CD4-positive, alpha-beta T cell treated with Interleukin-17A for 1 hour (primary cell): ENCODE measurements at places on chromosomes 7 and 10.

DNA sequence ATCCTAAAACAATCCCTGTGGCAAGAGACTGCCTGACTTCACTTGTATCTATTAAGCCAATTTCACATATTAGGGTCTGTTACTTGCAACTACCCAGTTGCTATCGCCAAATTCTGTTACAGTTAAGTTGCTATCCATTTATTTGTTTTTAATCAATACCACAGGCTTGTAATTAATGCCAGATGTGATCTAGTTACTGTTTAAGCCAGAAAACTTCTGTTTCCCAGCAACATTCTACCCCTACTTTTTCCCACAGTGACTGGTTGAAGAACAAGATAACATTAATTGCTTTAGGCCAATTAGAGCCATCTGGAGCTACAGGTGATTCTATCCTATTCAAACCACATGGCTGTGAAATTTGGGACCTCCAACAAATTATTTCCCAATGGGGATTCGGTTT is 131.3 kb downstream of the ALOX5 start:
- DNase-seq: no peak

DNA sequence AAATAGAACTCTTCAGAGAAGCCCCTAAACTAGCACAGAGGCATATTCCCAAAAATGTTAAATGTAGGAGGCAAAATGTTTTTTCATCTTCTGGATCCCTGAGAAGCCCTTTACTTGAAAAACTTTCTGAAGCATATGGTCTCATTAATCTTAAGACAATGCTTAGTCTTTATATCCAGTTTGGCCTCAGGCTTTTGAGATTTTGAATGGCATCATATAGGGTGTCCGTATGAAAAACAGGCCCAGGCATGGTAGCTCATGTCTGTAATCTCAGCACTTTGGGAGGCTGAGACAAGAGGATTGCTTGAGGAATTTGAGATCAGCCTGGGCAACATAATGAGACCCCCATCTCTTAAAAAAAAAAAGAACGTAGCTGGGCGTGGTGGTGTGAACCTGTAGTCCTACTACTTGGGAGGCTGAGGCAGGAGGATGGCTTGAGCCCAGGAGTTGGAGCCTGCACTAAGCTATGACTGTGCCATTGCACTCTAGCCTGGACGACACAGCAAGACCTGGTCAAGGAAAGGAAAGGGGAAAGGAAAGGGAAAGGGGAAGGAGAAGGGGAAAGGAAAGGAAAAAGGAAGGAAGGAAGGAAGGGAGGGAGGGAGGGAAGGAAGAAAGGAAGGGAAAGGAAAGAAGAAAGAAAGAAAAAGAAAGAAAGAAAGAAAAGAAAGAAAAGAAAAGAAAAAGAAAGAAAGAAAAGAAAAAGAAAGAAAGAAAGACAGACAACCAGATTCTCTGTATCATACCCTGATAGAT is 119.4 kb downstream of the CDK6 start:
- no peak for DNase-seq

- DNase-seq: no peak
Observed at GRCh38 chr10:8600192-8600591, 545.7 kb downstream of the GATA3 start.

DNA sequence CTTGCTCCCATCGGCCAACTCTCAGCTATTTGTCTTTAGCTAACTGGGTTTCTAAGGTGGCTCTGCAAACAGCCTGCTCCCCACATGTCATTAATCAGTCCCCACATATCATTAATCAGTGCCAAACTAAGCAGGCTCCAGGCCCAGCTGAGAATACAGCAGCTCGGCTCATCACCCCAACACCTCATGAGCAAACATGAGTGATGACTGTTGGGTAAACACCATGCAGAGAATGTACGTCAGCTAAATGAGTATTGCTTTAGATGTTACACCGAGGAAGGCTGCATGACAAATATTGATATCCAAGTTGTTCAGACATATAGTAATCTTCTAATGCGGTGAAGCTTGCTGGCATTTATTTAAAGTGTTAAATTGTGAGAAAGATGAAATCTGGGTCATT is 187.5 kb upstream of the AOAH start:
- no peak for DNase-seq

DNA sequence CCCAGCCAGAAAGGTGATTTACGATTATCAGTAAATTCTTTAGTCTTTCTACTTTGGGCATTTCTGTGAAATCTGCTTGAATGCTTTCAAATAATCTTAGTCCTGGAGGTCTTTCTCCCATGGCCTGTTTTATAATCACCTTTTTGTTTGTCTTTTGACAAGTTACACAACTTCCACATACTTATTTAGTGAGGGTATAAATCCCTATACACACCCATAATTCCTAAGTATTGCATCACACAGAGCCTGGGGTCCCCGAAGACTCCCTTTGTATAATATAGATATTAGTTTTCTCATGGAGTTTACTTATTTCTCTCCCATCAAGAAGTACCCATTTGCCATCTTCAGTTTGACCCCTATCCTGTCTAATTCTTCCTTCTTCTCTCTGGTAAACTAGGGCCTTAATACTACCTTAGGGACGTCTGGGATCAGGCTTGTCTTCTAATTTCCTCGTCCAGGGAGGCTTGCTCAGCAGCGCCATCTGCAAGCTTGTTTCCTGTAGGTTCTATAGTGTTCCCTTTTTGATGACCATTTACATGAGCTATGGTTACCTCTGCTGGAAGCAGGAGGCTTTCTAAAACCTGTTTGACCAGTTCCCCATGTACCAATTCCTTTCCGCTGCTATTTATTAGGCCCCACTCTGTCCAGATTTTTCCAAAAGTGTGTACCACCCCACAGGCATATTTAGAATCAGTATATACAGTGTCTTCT is 8.1 kb downstream of the DNAH11 start:
- no peak for DNase-seq

- no peak for DNase-seq
Observed at GRCh38 chr7:8353991-8354390, 79.4 kb upstream of the NXPH1 start.

- peak; percentile 56 for DNase-seq
Observed at GRCh38 chr10:79084012-79084971, 15.5 kb downstream of the ZMIZ1 start.

DNA sequence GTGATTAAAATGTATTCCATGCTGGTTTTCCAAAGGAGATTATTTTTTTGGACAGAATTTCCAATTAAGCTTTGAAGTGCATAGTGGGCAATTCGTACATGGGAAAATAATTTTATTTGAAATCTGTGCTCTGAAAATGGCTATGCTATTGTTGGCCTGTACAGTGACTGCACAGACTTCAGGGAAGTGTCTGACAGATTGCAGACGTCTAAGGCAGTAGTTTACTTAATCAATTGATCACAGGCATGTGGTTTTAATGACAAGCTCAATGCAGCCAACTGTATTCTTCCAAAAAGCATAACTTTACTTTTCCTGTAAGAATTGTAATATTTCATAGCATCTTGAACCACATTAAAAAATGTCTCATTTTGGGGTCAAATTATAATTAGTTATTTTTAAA is 102.0 kb downstream of the SEMA3C start:
- DNase-seq: no peak

- DNase-seq: no peak
Observed at GRCh38 chr10:90587081-90587491, 270.8 kb downstream of the HTR7 start.

- no peak for DNase-seq
Observed at GRCh38 chr7:39085189-39085588, 107.5 kb downstream of the POU6F2 start.

DNA sequence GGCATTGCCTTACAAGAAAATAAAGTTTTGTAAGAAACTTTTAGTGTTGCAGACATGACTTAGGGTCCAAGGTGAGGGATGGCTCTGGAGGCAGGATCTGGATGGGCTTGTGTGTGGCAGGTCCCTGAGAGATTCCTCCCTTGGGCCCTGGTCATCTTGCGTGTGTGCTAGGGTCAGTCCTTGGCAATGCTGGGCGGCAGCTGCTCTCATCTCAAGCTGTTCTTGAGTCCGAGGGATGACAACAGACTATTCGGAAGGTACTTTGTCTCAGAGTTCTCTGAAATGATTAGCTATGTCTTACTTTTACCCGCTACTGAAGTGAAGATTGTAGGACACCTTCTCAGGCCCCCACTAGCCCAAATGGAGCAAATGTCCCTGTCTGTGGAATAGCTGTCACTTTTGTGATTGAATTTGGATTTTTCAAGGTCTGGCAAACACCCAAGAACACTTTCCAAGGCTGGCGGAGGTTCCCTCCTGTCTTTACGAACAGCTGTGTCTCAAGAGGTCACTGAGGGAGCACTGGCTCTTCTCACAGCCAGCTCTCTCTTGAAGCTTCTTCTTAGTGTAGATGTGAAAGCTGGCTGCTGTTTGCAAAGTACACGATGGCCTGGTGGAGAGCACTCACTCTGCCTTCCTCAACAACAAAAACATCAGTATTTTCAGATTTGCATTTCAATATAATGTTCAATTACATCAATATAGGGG is 253.6 kb downstream of the STK31 start:
- no peak for DNase-seq

- DNase-seq: no peak
Observed at GRCh38 chr7:113890331-113891030, 28.3 kb downstream of the PPP1R3A start.

DNA sequence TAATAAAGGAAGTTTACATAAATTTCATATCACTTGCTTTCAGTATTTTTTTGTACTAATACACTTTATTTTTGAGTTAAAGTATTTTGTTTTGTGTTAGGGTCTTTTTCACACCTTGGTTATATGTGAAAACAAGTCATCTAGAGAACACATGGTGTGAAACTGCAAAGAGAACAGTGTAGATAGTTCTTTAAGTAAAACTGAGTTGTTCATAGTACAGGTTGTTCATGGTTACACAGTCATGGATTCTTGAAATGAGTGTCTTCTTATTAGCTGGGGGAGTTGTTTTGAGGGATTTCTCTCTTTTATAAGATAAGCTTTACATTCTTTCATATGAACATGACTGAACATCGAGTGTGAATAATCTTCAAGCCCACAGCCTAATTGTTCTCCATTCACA is 244.2 kb downstream of the THSD7A start:
- DNase-seq: no peak

DNA sequence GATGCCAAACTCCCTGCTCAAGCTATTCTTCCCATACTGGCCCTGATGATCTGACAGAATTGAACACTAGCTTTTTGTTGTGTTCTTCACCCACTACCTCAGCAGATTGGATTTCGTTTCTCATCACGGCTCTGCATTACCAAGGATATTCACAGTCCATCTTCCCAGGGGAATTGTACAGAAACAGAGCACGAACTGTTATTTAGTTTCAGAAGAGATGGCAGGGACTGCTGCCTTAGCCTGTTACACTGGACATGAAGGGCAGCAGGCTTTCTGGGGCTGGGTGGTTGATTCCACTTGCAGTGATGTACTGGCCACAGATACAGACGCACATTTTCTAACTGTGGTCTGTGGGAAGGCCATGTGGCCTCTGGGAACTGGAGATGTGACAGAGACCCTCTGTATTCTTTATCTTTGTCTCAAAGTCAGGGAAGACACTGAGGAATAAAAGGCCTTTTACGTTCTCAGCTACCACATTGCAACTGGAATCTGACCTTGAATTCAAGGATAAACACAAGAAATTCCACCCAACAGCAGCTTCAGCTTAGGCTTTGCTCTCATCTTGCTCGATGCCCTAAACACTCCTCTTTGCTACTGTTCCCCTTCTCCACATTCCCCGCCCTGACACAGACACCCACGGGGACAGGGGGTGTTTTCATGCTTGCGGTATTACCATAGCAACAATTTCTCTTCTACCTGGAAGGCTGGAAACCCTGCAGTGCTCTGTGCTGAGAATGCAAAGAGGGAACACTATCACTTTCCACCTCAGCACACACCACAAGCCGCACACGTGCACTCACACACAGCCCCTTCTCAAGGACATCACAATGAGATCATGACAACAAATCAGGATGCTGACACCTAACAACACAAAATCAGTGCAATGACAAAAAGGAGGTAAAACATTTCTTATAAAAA is 81.7 kb downstream of the RNF216 start:
- peak; percentile 89 for DNase-seq

GRCh38 chr10:13659887-13660550 is 73.3 kb downstream of the PRPF18 start:
- peak; percentile 57 for DNase-seq

DNA sequence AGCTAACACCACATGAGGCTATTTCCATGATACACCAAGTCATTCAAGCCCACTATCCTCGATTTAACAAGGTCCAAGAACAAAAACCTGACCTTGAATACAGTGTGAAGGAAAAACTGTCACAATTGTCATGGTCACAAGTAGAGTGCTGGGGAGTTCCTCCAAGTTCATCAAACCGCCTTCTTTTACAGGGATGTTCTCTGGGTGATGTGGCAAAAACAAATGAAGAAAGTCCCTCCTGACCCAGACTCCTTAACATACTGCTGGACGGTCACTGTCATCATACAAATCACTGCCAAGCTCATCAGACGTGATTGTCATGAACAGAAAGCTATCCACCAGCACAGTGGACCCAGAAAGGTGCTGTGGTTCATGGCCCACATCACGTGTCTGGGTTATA is 28.9 kb downstream of the HIPK2 start:
- DNase-seq: no peak

DNA sequence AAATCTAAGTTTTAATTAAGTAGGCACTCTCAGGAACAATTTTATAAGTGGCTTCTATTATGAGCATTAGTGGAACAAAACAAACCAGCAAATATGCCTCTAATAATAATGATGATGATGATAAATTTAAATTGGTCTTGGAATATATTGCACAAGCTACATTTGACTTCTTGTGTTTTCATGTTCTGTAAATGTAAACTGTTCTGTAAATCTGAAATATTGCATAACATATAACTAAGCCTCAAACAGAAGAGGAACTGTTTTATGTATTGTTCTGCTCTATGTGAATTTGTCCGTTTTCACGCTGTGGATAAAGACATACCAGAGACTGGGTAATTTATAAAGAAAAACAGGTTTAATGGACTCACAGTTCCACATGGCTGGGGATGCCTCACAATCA is 625.2 kb upstream of the CELF2 start:
- no peak for DNase-seq

- no peak for DNase-seq
Observed at GRCh38 chr7:119177863-119178262, 953.4 kb downstream of the ANKRD7 start.

- DNase-seq: no peak
Observed at GRCh38 chr10:117226813-117227451, 14.0 kb upstream of the SLC18A2 start.

- no peak for DNase-seq
Observed at GRCh38 chr7:116672596-116673456, 830 bp downstream of the MET start.

- DNase-seq: no peak
Observed at GRCh38 chr7:143988976-143989745, 11.0 kb upstream of the OR6B1 start.

DNA sequence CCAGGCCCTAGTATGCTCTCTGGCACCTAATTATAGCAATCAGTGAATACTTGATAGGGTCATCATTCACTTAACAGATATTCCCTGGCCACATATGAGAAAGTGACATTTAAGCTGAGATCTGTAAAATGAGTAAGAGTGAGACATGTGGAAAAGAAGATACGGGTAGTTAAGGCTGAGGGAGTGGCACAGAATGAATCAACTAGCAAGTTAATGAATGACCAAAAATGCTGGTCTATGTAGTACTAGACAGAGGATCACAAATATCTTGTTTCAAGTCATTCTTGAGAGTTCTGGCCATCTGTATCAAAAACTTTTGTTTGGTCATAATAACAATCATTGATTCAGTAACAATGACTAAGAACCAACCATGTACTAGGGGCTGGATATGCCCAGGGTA is 954.9 kb downstream of the CNTNAP2 start:
- DNase-seq: no peak
